Suppressor macrophage treated with lipopolysaccharide for 1 hour (primary cell): ENCODE measurements at places on chromosomes 11 and 22.

GRCh38 chr11:76327202-76327601, 53.7 kb downstream of the THAP12 start:
- no peak for DNase-seq

DNA sequence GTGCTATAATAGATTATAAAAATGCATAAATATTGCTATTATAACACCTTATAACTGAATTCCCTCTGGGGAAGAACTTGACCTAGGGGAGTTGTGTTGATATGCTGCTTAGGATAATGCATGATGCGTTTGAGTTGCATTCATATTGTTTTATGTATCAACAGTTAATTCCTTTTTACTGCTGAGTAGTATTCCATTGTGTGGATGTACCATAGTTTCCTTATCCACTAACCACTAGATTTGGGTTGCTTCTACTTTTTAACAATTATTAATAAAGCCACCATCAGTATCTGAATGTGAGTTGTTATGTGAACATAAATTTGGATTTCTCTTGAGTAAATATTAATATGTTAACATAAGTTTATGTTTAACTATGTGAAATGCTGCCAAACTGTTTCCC, 19.7 kb upstream of the LRRC4C start:
- no peak for DNase-seq

- no peak for DNase-seq
These were observed 3.4 kb downstream of the SPTBN2 start for GRCh38 chr11:66725647-66726046.

- no peak for DNase-seq
These were observed 101.9 kb downstream of the IGLL1 start for GRCh38 chr22:23478175-23478574.

GRCh38 chr11:69950120-69950519, 128.0 kb upstream of the ANO1 start:
- no peak for DNase-seq

- DNase-seq: no peak
These were observed 18.4 kb downstream of the SELENOO start for GRCh38 chr22:50218996-50219727.

GRCh38 chr11:117037975-117038350, 60.3 kb downstream of the SIK3 start:
- no peak for DNase-seq

- no peak for DNase-seq
These were observed 711 bp upstream of the PACSIN2 start for GRCh38 chr22:43015677-43016042.

GRCh38 chr22:45129703-45130524, 33.8 kb upstream of the NUP50 start:
- peak; percentile 68 for DNase-seq

DNA sequence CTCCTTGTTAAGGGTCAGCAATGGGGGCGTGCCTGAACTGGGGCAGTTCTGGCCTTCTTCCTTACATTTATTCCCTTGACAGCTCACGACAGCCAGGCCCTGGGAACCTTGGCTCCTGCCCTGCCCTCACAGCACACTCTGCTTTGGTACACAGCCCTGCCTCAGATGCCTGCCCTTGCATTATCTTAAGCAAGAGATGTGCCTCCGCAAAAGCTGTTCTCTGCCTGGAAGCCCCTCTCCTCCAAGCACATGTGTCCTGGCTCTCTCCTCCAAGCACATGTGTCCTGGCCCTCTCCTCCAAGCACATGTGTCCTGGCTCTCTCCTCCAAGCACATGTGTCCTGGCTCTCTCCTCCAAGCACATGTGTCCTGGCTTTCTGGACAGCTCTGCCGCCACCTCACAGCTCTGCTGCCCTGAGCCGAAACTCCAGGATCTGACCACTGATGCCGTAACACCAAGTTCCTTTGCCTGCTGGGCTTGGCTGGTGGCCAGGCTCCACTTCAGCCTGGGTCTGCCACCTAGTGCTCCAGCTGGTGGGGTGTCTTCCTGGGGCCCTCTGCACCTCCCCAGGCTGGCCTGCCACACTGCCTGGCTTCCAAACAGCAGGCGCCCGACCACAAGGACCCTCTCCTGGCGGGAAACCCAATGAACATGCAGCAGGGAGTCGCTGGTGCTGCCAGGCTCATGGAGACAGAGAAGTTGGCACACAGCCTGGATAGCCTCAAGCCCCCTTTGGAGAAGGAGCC, 53.0 kb downstream of the SCUBE1 start:
- peak; percentile 35 for DNase-seq

- no peak for DNase-seq
These were observed 14.0 kb downstream of the MYEOV start for GRCh38 chr11:69307871-69308431.
